Fibroblast of lung (primary cell): ENCODE measurements at places on chromosomes 4 and X. TPM values are rescaled to one million over a fixed set of nuclear protein-coding genes. Genes with fewer than 3 reads are reported as not detected.

The BMPR1B gene
- 0.17 and 0.26 TPM in 2 replicates for total RNA-seq

The C4orf36 gene
- total RNA-seq = 2.8 and 6.3 TPM in 2 replicates

The FGF16 gene
- not detected in 2 replicates for total RNA-seq

The PCDH10 gene
- 0.26 and 0.66 TPM in 2 replicates for total RNA-seq

The INTU gene
- total RNA-seq = 9.5 and 9.6 TPM in 2 replicates

The ADAMTS3 gene
- 2.1 TPM in 2 replicates for total RNA-seq

The IDS gene
- total RNA-seq = 21.3 and 36.2 TPM in 2 replicates

The HERC6 gene
- total RNA-seq = 8.5 and 12.9 TPM in 2 replicates

The VSIG4 gene
- total RNA-seq = not detected in 2 replicates

The ARHGEF6 gene
- 20.5 and 30.1 TPM in 2 replicates for total RNA-seq

The SPANXB1 gene
- not detected in 2 replicates for total RNA-seq

The XAGE2 gene
- not detected in 2 replicates for total RNA-seq

The TASL gene
- total RNA-seq = not detected in 2 replicates

The NKRF gene
- total RNA-seq = 3.9 and 4.1 TPM in 2 replicates

The GIMD1 gene
- not detected in 2 replicates for total RNA-seq
